Muscle of arm (tissue), 14 donors: ENCODE measurements at places on chromosomes 12 and 14. TPM values are rescaled to one million over a fixed set of nuclear protein-coding genes. Genes with fewer than 3 reads are reported as not detected.

DNA sequence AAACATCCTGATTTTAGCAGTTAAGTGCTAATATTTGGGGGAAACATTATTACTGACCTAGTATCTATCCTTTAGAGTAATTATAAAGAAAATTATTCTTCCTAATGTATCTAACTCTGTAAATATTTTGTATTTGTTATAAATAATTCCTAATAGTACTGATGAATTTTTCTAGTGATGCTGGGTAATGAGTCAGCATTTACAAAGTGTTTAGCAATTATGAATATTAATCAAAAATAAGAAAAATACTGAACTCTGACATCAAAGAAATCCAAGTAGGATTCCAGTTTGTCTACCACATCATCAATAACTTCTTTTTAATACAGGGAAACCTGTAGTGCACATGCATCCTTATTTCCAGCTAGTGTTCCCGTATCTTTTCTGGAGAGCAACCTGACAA lies 9.0 kb downstream of the NAP1L1 start:
- DNase-seq, result no peak

DNA sequence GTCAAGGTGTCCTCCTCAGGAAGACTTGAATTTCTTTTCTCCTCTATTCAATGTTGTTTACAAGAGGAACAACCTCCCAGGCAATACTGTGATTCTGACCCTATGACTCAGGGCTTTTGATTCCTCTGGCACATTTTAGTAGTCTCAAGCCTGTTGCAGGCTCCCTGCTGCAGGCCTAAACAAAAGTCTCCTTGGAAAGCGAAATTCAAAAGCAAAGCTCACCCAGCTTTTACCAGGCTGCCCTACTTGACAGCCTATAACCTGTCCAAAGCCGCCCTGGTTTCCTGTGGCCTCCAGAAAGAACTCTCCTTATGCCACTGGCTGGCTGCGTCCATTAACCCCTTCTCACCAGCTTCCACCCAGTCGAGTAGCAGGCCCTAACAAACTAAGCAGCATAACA lies 11.6 kb downstream of the FGD6 start:
- no peak for DNase-seq

GRCh38 chr12:110253176-110253575 lies 27.9 kb upstream of the ATP2A2 start:
- DNase-seq, result no peak

DNA sequence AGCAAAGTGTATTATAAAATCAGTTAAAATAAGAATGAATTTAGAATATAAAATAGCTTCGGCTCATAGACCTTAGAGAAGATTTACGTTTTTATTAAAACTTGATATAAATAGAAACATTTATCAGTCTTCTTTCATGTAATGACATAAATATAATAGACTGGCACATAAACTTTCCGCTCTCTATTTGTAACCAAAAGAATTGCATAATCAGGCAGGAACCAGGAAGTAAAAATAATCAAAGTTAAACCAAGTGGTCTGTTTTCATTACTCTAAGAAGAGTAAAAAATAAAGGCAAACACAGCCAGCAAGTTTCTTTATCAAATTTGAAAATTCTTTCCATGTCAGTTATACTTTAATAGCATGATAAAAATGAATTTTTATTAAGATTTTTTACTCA lies 46.3 kb upstream of the ATP2A2 start:
- DNase-seq, result no peak

GRCh38 chr12:131832321-131833231 lies 4.4 kb downstream of the MMP17 start:
- DNase-seq, result no peak

TPH2 gene
- not detected for polyA plus RNA-seq

EFS gene
- 48.8 TPM for polyA plus RNA-seq

FLRT2 gene
- 131 TPM for polyA plus RNA-seq

SLC2A14 gene
- not detected for polyA plus RNA-seq

DHRS2 gene
- 0.12 TPM for polyA plus RNA-seq
